ENCODE measurements at places on chromosomes 2 and 18. TPM values are rescaled to one million over a fixed set of nuclear protein-coding genes. Genes with fewer than 3 reads are reported as not detected.

DNA sequence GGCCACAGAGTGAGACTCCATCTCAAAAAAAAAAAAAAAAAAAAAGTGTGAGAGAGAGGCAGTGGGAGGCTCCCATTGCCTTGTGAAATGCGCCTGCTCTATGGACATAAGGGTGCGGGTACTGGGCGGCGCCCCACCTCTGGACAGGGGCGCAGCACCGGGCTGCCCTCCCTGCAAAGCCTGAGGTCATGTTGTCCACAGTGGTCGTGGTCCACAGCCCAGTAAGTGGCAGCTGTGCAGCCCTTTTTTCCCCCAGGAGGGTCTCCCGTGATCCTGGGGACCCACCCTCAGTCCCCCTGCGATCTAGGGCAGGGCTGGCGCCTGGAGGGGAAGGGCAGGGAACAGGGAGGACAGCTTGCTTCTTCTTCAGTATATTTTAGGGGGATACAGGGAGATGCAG, 37.8 kb downstream of the LPIN1 start:
- no peak overlapping the region for H3K4me3 ChIP-seq
- DNase-seq, result no peak
- no peaks in the 10 kb centered on the region for H3K4me1 ChIP-seq
- no peaks in the 10 kb centered on the region for H3K27me3 ChIP-seq
- H3K27ac ChIP-seq, result no peak overlapping the region

GRCh38 chr2:136874258-136874657, 108.9 kb downstream of the THSD7B start:
- no peak overlapping the region for H3K27ac ChIP-seq
- no peaks in the 10 kb centered on the region for H3K27me3 ChIP-seq
- DNase-seq, result peak; percentile 58
- H3K4me3 ChIP-seq, result no peak overlapping the region
- no peaks in the 10 kb centered on the region for H3K36me3 ChIP-seq

DNA sequence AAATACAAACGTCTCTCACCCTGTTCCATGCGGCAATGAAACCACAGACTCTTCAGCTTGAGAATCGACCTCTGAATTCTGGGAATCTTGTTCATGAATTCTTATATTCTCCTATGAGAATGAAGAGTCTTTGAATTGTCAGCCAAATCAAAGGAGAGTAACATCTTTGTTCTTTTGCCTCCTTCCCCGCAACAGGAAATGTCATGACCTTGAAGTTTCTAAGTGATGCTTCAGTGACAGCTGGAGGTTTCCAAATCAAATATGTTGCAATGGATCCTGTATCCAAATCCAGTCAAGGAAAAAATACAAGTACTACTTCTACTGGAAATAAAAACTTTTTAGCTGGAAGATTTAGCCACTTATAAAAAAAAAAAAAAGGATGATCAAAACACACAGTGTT, 21.8 kb downstream of the TNFAIP6 start:
- no peaks in the 10 kb centered on the region for H3K27me3 ChIP-seq
- no peaks in the 10 kb centered on the region for H3K4me1 ChIP-seq
- H3K36me3 ChIP-seq, result no peaks in the 10 kb centered on the region
- no peak for DNase-seq

DNA sequence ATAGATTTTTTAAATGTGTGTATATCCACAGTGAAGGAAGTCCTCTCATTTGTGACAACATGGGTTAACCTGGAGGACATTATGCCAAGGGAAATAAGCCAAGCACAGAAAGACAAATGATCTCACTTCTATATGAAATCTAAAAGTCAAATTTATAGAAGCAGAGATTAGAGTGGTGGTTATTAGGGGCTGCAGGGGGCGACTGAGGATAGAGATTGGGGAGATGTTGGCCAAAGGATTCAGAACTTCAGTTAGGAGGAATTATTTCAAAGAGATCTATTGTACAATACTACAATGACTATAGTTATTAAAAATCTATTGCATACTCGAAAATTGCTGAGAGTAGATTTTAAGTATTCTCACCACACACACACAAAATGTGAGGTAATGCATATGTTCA, 252.4 kb upstream of the SLC39A10 start:
- no peak for DNase-seq
- no peaks in the 10 kb centered on the region for H3K36me3 ChIP-seq
- H3K4me1 ChIP-seq, result no peaks in the 10 kb centered on the region
- H3K4me3 ChIP-seq, result no peak overlapping the region
- no peak overlapping the region for H3K27ac ChIP-seq
- no peaks in the 10 kb centered on the region for H3K27me3 ChIP-seq

SERPINB12 gene
- total RNA-seq, result not detected
